ENCODE measurements at places on chromosomes 7 and 10.

- DNase-seq = no peak
These were observed 276.6 kb upstream of the TCERG1L start for GRCh38 chr10:131587976-131588680.

DNA sequence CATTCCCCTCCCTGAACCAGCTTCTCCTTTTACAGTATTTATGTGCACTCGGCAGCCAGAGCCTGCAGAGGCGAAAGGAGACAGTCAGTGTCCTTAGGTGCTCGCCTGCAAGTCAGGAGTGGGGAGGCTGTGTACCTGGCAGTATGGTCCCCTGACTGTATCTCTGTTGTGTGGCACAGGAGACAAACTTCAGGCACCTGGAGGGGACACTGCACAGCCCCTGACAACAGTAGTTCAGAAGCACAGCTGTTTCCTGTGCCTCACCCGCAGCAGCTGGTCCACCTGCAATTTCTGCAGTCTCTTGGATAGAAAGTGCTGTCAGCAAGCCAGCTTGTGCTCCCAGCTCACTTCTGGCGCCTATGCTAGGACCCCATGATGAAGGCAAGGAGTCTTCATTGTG, 73.4 kb upstream of the LAMB4 start:
- DNase-seq = no peak

DNA sequence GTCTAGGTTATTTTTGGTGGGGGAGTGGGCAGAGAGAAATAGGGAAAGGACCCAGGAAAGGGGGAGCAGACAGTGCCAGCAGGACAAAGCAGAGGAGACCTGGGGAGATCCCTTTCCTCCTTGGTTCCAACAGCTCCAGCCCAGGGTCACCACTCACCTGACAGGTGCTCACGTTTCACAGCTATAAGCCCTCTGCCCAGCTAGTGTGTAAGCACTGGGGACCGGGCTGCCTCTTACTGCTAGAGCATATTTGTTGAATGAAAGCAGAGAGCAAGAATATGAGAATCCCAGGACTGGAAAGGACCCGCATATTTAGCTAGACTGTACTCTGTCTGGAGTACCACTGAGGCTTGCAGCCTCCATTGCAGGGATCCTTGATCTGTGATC, 6.7 kb downstream of the ZCCHC24 start:
- no peak for DNase-seq

DNA sequence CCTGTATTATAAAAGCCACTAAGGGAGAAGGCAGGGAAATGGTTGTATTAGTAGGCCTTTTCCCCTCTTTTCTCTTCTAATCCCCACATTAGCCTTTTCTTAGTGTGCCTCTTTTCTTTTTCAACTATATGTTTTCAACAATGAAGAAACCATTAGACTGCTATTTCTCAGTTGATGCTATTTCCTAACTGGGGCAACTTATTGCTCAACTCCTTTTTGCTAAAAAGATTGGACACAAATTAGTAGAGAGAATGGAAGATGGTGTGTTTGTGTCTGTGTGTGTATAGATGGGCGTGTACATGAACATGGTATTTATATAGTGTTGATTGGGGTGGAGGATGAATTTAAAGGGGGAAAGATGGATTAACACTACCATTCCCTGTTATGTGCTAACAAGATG, 28.4 kb downstream of the TBC1D12 start:
- DNase-seq = no peak

- DNase-seq = no peak
These were observed 291.3 kb downstream of the REEP3 start for GRCh38 chr10:63812501-63812900.

- no peak for DNase-seq
These were observed 181.8 kb upstream of the NPVF start for GRCh38 chr7:25409897-25410636.

GRCh38 chr10:58651040-58651439, 138.4 kb downstream of the BICC1 start:
- no peak for DNase-seq

DNA sequence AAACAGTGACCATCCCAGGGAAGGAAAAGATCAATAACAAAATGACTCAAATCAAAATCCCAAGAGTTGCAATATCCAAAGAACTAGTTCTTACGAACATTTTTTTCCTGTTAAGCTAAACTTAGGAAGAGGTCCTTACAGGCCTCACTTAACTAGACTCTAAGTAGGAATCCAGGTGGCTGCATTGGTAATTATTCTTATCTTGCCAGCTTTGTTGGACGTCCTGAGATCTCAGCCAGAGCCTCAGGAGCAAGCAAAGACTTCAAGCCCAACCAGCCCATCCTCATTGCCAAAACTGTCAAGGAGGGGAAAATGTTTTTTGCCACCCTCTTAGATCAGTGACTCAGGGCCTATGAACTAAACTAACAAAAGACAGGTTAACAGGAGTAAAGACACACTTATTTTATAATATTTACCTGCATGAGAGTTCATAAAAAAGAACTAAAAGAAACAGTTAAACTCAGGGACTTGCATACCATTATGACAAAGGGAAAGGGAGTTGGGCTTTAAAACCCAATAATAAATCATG, 18.3 kb upstream of the PPP1R9A start:
- DNase-seq = no peak

GRCh38 chr10:48883701-48884100, 55.9 kb downstream of the LRRC18 start:
- no peak for DNase-seq

DNA sequence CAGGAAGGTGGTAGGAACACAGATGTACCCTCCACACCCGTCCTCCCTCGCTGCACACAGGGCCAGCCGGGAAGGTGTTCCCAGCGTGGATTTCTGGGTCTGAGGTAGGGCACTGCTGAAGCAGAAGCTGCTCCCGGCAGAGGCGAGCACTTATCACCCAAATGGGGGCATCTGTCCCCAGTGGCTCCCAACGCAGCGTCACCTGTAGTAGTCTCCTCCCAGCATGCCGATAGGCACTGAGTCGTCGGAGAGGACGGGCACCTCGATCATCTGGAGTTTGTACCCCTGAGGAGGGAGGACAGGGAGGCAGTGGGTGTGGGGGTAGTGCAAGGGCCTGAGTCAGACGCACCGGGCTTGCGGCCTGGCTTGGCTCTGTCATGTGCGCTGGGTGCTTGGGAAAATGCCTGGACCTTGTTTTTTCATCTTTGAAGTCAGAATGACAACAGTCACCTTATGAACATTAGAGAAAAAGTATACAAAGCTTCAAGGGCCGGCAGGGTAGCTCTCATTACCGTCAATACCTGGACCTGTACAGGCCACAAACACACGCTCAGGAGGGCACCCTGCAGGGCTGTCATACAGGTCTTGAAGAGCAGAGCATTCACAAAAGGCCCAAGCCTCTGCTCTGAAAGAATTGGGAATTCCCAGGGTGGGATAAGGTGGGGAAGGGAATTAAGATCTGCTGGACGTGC, 3.1 kb upstream of the PYROXD2 start:
- no peak for DNase-seq

DNA sequence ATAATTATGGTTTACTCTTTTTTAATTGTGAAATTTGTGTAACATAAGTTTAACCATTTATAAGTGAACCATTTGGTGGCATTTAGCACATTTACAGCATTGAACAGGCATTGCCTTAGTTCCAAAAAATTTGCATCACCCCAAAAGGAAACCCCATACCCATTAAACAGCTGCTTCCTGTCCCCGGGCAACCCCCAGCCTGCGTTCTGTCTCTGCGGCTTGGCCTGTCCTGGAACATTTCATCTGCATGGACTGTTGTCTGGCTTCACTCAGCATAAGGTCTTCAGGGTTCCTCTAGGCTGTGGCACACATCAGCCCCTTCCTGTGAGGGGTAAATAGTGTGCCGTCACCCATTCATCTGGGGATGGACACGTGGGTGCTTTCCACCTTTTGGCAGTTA, 6.9 kb downstream of the RET start:
- DNase-seq = no peak

DNA sequence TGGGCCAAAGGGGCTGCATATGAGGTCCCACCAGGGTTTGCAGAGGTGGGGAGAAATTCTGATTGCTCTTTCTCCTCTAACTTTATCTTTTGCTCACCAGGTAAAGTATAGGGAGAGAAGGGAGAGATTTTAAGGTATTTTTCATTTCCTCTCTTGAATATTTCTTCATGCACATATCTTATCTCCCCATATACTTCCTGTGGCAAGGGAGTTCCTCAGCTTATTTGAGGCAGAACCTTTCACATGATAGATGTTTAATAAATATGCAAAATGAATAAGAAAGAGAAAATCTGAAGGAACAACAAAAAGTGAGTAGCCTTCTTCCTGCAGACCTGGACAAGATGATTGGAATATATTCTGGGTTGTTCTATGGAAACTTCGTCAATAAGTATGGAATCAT, 67.4 kb upstream of the PDCD4 start:
- DNase-seq = no peak

DNA sequence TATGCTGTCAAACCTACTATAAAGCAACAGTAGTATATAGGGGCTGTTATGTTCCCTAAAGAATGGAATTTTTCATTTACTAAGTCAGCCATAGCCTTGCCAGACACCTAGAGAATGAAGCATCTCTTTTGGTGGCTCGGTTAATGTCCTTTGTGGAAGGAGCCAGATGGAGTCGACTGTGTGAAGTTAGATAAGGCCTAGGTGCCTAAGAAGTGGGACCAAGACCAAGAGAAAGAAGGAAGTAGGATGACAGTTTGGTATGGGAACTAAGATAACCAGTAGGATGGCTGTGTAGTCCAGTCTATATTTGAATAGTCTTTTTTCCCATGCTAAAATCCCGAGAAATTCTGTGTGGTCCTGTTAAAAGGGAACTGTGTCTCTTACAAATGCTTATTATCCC, 62.2 kb downstream of the REEP3 start:
- DNase-seq = no peak

GRCh38 chr10:3357737-3358136, 185.2 kb upstream of the PITRM1 start:
- no peak for DNase-seq

DNA sequence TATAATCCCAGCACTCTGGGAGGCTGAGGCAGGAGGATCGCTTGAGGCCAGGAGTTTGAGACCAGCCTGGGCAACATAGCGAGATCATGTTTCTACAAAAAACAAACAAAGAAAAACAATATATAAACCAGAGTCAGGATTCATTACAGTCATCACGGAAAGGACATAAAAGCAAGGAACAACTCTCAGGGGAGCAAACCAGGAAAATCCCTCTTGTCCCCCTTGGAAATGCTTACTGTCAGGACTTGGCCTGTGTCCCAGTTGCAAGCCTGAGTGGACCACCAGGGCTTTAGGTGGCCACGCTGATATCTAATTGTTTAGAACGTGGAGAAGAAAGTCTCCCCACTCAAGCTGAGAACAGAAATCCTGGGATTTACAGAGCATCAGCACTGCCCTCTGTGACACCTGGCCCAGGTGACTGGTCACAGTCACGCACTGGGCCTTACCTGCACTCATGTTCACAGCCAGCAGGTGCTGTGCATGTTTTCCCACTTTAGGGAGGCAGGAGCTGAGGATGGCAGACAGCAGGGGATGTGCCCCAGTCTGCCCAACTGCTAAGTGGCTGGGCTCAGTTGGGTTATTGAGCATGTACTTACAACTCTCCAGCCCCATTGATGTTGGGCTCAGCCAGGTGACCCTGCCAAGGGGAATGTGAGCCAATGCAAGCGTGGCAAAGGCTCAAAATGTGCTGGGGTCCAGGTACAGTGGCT, 60.9 kb downstream of the TMEM130 start:
- no peak for DNase-seq

DNA sequence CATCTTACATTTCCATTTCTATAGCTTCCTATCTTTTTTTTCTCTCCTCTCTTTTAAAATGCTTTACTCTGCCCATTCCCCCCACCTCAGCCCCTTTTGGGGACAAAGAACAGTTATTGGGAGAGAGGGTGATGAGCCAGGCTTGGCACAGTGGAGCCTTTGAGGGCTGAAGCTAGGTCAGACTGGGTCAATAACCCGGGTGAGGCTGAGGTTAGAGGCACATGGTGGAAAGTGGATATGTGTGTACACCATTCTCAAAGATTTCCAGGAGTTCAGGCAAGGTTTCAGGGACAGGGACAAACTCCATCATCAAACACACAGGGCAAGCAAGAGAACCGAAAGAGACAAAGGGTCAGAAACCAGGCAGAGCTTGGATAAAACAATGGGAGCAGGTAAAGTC, 11.5 kb downstream of the ABCB4 start:
- no peak for DNase-seq

- DNase-seq = no peak
These were observed 5.1 kb upstream of the PIP4K2A start for GRCh38 chr10:22719406-22720042.

DNA sequence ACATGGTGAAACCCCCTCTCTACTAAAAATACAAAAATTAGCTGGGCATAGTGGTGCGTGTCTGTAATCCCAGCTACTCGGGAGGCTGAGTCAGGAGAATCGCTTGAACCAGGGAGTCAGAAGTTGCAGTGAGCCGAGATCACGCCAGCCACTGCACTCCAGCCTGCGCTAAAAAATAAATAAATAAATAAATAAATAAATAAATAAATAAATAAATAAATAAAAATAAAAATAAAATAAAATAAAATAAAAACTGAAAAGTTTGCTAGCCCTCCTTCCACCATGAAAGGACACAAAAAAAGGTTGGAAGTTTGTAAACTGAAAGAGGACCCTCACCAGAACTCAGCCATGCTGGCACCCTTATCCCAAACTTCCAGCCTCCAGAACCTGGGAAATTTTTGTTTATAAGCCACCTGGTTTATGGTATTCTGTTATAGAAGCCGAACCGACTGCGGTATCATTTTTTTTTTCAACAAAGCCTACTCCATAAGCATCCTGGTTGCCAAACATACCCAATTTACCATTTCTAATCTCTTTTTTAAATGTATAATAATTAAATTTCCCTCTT, 448.2 kb downstream of the SEMA3D start:
- no peak for DNase-seq

DNA sequence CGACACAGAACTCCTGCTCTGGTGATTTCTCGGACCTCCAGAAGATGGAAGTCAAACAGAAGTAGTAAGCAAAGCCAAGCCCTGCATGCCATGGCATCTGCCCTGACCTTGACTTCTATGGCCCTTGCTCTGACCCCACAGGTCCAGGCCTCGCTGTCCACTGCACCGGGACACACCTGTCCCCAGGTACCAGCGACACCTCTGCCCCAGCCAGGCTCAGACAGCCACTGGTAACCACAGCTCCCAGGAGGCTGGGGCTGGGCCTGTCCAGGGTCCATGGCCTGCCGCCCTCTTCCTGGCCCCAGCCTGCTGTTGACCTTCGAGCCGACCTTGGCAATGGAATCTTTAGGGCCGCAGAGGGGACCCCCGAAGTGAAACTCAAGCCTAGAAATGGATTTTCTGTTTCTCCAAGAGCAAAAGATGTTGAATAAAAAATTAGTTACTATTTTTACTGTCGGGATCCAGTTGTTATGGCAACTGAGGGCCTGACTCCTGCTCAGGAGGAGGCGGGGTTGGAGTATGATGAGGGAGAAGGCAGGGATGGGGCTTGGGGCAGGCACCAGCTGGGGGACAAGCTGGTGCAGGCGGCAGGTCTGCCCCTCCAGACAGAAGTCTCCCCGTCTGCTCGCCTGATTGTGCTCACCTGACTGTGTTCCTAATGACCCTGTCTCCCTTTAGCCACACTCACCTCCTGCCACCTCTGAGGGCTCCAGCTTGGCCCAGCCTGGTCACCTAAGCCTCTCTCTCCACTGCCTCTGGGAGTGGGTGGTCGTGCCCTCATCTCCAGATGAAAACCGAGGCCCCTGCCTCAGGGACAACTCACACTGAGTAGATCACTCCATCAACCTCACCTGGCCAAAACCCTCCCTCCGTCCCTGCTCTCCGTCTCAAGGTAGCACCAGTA, 4.1 kb upstream of the MMD2 start:
- no peak for DNase-seq

- no peak for DNase-seq
These were observed 320.6 kb downstream of the CXCL12 start for GRCh38 chr10:44064317-44064716.

- no peak for DNase-seq
These were observed 139.3 kb upstream of the TCF7L2 start for GRCh38 chr10:112810711-112811151.

- DNase-seq = no peak
These were observed 3.3 kb downstream of the CASD1 start for GRCh38 chr7:94512735-94513564.

Measured in CD4-positive, alpha-beta T cell treated with Interleukin-4 for 1 hour (primary cell).